CD4-positive, alpha-beta T cell (primary cell): ENCODE measurements at places on chromosomes 11 and 22. TPM values are rescaled to one million over a fixed set of nuclear protein-coding genes. Genes with fewer than 3 reads are reported as not detected.

The RAB3IL1 gene
- total RNA-seq: not detected

The FOXRED1 gene
- total RNA-seq: 25.3 TPM

The MAML2 gene
- 58.8 TPM for total RNA-seq

The OR2AG1 gene
- total RNA-seq: not detected

The FOSL1 gene
- 1.8 TPM for total RNA-seq

The MS4A3 gene
- total RNA-seq: not detected

The CHST1 gene
- total RNA-seq: not detected

The PRR33 gene
- not detected for total RNA-seq

The SLC22A8 gene
- total RNA-seq: not detected

The DEUP1 gene
- total RNA-seq: not detected

The HEPN1 gene
- total RNA-seq: not detected

The MYRF gene
- total RNA-seq: 0.49 TPM

The CBLIF gene
- total RNA-seq: not detected

The SMIM35 gene
- 0.06 TPM for total RNA-seq

The NAALADL1 gene
- total RNA-seq: 7.7 TPM
